Stimulated activated CD4-positive, alpha-beta T cell treated with anti-CD3 and anti-CD28 coated beads, Interleukin-12 subunit alpha, Interleukin-12 subunit beta, amount 100 ng/mL, for 24 hours (primary cell): ENCODE measurements at places on chromosomes 5 and 9.

GRCh38 chr9:114005371-114006154 lies 72.5 kb downstream of the AMBP start:
- no peak for DNase-seq

- DNase-seq: peak; percentile 33
Measured at GRCh38 chr5:177357459-177358351, at the start of gene RGS14. TSS of gene RGS14 (plus strand) at chr5:177357924. CDS start at chr5:177358025, 101 bp downstream.

DNA sequence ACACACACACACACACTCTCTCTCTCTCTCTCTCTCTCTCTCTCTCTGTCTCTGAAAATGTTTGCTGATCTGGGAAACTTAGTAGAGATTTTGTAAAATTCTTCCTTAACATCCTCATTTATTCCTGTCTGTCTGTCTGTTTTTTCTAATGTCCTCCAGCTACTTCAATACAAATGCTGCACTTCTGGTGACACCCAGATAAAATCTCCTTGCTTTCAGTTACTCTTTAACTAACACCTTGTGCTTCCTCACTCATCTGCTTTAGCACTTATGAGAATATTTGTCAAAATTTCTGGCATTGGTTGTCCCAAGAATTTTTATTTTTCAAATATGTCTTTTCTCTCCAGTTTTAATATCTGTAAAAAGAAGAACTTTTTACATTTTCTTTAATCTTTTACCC lies 35.0 kb upstream of the ARRDC3 start:
- no peak for DNase-seq

DNA sequence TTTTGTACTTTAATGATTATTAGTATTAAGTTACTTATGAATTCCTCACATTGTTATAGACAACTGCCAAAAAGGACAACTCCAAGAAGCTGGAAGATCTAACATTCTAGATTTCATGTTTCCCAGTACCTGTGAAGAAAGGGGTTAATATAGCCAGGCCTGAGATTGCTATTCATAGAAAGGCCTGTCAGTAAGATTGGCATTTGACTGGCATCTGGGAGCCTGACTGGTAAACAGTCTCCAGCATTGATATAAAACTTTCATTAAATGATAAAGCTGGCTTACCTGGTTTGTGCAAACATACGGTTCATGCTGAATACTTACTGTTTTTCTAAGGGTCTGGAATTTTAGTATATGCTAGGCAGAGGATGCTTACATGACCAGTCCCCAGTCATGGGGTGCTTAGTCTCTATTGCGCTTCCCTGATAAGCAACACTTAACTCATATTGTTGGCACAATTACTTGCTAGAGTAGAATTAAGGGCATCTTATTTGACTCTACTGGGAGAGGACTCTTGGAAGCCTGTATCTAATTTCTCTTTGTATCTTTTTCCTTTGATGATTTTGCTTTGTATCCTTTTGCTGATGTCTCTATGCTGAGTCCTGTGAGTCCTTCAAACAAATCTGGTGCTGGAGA lies 340.4 kb upstream of the SEMA6A start:
- DNase-seq: no peak

DNA sequence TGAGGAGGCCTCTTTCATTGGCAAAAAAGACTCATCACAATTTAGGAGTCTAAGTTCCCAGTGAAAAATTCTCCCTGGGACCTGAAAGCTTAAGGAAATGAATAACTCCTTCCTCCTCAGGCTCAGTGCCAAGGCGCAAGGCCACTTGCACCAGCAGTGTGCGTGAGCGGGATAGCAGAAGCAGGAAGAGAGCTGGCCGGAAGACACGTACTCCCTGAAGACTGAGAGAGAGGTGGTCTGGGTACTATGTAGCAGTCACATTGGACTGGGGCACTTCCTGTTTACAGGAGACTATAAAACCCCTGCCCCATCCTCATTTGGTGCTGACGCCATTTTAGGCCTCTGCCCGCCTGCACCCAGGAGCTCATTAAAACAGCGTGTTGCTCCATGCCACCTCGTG lies 66.3 kb upstream of the IL33 start:
- DNase-seq: no peak

- DNase-seq: no peak
Measured at GRCh38 chr5:4189317-4189716, 593.7 kb downstream of the IRX1 start.

- no peak for DNase-seq
Measured at GRCh38 chr5:178361657-178362445, 129.2 kb upstream of the PHYKPL start.

- DNase-seq: no peak
Measured at GRCh38 chr5:144484124-144484897, 313.6 kb downstream of the KCTD16 start.

- no peak for DNase-seq
Measured at GRCh38 chr9:92057226-92057625, 58.0 kb downstream of the SPTLC1 start.

GRCh38 chr9:29806937-29807618 lies 2233.8 kb upstream of the C9orf72 start:
- no peak for DNase-seq

DNA sequence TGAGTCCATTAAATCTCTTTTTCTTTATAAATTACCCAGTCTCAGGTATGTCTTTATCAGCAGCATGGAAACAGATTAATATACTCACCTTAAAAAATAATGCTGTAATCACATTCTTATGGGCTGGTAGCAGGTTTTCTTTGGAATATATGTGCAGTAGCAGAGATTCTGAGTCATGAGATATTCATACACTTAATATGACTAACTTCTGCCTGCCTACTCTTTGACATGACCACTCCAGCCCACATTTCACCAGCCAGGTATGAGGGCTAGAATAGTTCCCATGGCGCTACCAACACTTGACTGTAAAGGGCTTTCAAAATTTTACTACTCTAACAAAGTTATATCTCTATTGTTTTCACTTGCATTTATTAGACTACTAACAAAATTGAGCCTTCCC lies 74.1 kb upstream of the GHR start:
- DNase-seq: no peak

- DNase-seq: no peak
Measured at GRCh38 chr9:124932333-124932732, 8.6 kb downstream of the GOLGA1 start.

- no peak for DNase-seq
Measured at GRCh38 chr5:69522035-69522434, 29.4 kb downstream of the OCLN start.

DNA sequence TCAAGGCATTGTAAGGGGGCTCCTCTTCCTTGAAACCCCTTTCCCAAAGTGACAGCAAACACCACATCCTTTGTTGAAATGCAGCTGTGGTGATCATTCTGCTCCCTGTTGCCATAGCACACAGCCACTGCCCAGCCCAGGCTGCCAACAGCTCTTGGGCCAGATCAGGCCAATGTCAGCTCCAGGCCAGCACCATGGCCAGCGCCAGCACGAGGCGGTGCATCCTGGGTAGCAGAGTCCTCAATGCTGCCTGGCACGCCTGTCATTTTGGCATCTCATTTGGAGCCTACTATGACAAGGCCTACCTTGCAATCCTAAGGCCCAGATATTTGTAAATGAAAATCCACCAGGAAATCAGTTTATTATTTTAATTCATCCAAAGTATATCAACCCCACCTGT lies 390.6 kb downstream of the DNAH5 start:
- DNase-seq: no peak

GRCh38 chr9:120465685-120466407 lies 114.1 kb downstream of the CDK5RAP2 start:
- DNase-seq: no peak

DNA sequence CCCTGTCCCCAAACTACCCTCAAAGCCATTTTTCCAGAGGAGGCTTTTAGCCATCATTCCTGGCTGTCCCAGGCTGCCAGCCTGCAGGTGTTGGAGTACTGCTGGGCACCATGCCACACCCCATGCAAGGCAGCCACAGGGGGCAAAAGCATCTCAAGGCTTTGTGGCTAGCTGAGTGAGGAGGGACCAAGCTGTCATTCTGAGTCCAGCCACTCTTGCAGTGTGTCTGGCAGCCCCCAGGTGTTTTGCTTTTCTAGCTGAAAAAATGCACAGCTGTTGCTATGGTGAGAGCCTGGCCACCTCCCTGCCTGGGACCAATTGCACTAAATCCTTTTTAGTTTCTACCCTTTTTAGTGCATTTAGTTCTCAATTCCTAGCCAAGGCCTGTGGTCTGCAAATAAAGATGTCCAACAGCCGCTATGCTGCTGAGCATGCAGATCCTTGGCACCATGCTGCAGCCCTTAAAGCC lies 50.4 kb upstream of the PTGS1 start:
- no peak for DNase-seq

DNA sequence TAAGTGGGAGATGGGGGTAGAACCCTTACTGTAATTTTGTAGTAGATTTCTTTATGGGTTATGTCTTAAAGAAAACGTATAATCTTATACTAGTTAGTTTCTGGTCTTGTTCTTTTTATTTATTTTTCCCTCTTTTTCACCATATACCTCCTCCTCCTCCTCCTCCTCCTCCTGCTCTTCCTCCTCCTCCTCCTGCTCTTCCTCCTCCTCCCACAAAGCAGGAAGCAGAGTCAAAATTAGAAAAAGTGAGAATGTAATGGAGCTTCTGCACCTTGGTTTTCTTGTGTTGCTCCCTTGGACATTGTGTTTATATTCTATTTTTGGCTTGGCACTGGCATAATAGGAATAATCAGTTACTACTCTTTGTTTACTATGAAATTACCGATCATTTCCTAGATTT lies 4.5 kb downstream of the MACIR start:
- DNase-seq: no peak

GRCh38 chr5:1058083-1058945 lies 49.7 kb downstream of the NKD2 start:
- DNase-seq: no peak

DNA sequence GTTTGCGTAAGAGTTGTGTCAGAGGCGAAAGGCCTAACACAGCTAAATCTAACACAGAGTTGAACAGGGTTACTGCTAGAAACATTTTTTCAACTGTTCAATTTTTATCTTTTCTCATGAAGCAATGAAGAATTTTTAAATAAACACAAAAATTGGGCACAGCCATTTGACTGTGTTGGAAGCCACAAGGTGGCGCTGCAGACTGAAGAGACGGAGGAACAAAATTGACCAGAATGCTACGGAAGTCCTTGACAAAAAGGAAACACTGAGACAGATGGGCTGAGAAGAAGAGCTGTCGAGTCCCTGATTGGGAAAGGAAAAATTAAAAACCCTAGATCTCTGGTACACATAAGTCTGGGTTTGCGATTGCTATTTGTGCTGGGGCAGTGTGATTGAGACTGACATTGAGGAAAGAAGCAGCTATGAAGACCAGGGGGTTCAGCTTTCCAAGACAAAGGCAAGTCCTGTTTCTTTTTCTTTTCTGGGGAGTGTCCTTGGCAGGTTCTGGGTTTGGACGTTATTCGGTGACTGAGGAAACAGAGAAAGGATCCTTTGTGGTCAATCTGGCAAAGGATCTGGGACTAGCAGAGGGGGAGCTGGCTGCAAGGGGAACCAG lies at the start of gene PCDHB9:
Gene PCDHB9, plus strand, starts transcription at position 265 of the 616 bp plus-strand sequence. Its CDS starts 158 bp downstream, at position 423.
- no peak for DNase-seq

GRCh38 chr9:126454795-126455194 lies 128.2 kb downstream of the MVB12B start:
- DNase-seq: no peak

- DNase-seq: no peak
Measured at GRCh38 chr9:99732715-99733114, 89.0 kb upstream of the NR4A3 start.

GRCh38 chr9:111833941-111834340 lies 39.2 kb upstream of the SHOC1 start:
- DNase-seq: no peak

GRCh38 chr5:74608736-74609601 lies 31.6 kb downstream of the ENC1 start:
- no peak for DNase-seq
